ENCODE measurements at places on chromosomes 4 and X.

DNA sequence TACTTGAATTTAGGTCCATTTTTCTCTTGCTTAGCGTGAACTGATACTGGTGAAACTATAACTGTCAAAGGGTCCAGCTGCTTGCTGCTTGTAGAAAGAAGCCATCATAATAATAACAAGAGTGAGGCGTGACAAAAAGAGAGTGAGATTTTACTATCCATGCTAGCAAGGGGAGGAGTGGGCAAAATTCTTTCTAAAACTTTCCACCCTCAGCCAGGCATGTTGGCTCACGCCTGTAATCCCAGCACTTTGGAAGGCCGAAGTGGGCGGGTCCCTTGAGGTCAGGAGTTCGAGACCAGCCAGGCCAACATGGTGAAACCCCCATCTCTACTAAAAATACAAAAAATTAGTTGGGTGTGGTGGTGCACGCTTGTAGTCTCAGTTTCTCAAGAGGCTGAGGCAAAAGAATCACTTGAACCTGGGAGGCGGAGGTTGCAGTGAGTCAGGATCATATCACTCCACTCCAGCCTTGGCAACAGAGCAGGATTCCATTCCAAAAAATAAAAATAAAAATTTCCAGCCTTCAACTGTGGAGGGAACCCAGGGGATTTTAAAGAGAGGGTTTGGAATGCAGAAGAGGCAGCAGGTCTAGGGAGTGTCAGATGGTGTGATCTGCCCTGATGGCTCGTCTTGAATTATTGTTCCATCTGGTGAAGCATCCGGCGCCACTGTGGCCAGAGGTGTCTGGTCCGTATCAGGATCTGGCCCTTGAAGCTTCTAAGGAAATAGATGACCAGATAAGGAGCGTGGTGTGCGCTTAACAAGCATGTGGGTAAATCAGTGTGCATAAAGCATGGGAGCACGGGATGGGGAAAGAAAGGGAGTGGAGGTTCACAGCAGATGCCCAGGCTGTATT is 51.8 kb downstream of the LRP2BP start:
- no peak for DNase-seq

DNA sequence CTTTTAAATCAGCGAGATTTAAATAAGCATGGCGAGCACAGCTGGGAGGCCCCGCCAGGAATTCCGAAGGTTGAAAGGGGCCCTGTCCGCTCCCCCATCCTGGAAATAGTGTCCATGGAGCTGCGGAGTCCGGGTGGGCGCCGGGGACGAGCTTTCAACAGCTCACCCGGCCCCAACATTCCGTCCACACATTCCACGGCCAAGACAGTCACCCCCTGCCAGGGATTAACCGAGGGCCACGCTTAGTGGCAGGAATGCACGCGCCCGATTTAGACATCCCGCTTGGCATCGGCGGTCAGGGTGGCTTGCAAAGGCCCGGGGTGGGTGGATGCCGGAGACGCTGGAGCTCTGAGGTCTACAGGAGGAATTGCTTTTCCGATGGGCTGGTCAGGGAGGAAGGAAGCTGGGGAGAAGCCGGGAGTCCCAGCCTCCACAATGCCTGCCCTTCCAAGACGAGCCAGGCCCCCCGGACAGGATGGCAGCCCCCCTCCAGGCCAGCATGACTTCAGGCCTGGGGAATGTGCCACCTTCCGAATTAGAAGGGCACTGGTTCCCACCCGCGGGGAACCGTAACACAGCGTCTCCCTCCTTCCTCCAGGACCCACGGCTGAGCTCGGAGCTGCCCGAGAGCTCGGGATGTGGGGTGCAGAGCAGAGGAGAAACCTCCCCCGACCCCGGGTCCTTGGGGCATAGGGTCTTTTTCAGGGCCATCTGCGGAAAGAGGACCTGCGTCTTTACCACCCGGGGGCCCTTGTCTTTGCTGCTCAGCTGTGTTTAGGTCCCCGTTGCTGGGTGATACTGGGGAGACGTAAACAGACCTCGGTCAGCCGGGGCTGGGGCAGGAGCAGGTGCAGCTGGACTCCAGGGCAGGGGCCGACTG is 26.9 kb upstream of the PPP2R3B start:
- DNase-seq = no peak

DNA sequence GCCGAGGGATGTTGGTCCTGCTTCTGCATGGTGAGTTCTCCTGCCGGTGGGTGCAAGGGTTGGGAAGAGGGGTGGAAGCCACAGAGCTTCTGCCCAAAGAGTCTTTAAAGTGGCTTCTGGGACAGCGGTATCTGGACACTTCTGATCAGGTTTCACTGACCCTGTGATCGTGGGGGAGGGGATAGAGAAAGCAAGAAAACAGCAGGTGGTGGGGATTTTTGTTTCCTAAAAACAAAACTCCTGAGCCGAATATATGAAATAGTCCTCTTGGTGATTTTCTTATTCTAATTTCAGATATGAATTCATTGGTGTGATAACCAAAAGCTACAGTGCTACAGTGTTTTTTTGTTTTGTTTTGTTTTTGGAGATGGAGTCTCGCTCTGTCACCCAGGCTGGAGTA is 754 bp downstream of the NYX start:
- no peak for DNase-seq

DNA sequence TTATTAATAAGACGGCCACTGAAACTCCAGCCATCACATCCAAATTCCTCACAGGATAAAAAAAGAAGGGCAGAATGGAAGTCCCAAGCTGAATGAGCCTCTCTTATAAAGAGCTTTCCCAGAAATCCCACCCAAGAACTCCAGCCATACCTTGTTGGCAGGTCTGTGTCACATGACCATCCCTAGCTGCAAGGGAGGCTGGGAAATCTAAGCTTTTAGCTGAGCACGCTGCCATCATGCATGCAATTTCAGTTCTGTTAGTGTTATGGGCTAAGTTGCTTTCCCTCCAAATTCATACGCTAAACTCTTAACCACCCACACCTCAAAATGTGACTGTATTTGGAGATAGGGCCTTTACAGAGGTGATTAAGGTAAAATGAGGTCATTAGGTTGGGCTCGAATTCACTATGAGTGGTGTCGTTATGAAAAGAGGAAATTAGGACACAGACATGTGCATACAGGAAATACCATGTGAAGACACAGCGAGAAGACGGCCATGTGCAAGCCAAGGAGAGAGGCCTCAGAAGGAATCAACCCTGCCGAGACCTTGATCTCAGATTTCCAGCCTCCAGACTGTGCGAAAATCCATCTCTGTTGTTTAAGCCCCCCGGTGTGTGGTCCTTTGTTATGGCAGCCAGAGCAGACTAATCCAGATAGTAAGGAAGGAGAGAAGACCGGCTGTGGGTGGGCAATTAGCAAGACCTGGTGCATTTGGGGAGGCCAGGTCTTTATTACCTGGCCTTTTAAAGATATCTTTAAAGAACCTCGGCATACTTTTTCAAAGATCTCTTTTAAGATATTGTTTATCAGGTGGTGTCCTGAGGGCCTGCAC is 317.6 kb downstream of the BCOR start:
- no peak for DNase-seq

DNA sequence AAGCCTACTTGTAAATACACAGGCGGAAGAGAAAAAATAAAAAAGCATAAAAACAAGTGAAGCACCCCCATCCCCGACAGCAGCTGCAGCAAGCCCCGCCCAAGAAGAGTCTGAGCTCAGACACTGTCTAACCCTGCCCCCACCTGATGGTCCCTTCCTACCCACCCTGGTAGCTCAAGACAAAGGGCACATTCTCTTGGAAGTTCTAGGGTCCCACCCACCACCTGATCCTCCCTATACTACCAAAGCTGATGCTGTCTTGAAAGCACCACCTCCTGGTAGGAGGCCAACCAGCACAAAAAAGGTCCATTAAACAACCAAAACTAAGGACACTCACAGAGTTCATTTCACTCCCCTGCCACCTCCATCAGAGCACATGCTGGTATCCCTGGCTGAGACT is 308.2 kb downstream of the KLHL13 start:
- no peak for DNase-seq

DNA sequence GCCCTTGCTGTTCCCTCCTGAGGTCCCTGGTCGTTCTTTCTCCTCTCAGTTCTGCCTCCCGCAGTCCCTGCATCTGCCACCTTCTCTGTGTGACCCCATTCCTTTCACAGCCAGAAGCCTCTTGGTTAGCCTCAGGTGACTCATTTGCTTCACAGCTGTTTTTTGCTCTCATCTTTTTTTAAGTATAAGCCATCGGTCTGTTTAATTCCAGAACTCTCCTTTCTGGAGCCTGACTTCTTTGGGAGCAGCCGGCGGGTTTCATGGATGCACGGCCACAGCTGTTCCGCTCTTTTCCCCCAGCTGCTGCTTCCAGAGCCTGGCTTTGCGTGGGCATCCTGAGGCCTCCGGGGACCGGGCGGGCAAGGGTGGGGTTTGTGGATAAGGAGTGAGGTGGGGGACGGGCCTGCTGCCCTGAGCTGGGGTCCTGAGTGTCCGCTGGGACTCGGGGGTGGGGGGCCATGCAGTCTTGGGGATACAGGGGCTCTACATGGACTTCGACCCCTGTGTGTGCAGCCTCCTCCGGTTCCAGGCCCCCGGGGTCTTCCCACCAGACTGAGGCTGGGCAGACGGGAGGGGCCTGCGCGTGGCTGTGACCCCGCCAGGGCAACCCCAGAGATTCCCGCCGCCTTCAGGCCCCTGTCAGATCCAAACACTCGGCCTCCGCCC is 46.7 kb downstream of the PCGF3 start:
- DNase-seq = no peak

- no peak for DNase-seq
Measured at GRCh38 chr4:183872531-183872930, 32.6 kb upstream of the STOX2 start.

DNA sequence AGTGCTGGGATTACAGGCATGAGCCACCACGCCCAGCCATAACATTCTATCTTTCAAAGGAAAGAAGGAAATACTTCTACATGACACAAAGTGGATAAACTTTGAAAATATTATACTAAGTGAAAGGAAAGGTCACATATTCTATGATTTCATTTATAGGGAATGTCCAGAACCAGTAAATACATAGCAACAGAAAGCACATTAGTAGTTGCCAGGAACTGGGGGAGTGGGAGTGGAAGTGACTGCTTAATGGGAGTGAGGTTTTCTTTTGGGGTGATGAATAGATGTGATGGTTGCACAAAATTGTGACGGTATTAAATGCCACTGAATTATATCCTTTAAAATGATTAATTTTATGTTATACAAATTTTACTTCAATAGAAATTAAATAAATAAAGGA is 95.7 kb upstream of the IL15 start:
- no peak for DNase-seq
